NCI-H1436 treated with DMSO at 0.1 percent for 48 hours (cell line): ENCODE measurements at places on chromosomes 12 and 14.

DNA sequence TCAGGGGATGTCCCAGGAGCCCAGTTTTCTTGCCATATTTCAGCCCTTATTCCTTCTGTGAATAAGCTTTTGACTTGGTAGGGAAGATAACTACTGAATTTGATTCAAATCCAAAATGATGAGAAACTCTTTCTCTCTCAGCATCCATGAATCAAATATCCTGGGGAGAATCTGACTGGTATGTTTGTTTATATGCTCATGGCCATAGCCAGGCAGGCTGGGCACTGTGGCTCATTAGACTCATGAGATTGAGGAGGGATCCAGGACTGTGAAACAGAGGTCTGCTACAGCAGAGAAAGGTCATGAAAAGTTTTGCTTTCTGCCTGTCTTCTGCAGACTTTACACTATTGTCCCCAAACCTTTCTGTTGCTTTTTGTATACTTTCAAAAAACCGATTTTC lies 346.4 kb upstream of the ATP2B1 start:
- no peak for DNase-seq

DNA sequence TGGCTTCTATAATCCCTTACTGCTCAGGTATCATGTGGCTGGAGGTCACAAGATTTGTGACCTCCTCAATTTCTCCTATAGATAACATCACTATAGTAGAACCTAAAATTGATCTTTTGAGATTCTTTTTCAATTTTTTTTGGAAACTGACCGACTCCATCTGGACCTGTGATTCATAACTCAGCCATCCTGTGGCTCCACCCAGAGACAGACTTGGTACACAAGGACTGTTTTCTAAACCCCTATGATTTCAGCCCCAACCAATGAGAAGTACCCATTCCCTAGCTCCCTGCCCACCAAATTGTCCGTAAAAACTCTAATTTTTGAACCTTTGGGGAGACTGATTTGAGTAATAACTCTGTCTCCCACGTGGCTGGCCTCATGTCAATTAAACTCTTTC lies 148.9 kb downstream of the SYT10 start:
- DNase-seq = no peak

- no peak for DNase-seq
Observed at GRCh38 chr12:88035907-88036289, 6.7 kb upstream of the C12orf50 start.

GRCh38 chr12:11661491-11662089 lies 12.1 kb downstream of the ETV6 start:
- DNase-seq = no peak

- peak; percentile 40 for DNase-seq
Observed at GRCh38 chr12:54379398-54380201, 4.9 kb downstream of the ZNF385A start.

DNA sequence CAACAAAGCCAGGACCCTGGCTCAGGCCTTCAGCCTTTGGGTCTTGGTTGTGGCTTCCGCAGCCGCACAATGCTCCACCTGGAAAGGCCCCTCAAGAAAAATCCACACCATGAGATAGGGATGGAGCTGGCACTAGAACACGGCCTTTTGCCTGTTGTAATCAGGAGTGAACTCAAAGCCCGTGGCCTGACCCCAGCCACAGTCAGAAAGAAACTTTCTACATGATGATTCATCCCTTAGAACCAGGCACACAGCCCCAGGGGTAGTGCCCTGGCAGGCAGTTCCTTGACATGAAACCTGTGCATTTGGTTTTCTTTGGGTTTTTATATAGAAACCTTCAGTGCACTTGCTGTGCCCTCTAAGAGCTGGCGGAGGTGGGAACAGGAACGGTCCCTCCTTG lies 5.1 kb downstream of the CLMN start:
- no peak for DNase-seq

- peak; percentile 88 for DNase-seq
Observed at GRCh38 chr14:68979021-68979721, at the start of gene ACTN1. Gene ACTN1 (minus strand): TSS chr14:68979302. CDS start chr14:68979056, 246 bp downstream.

DNA sequence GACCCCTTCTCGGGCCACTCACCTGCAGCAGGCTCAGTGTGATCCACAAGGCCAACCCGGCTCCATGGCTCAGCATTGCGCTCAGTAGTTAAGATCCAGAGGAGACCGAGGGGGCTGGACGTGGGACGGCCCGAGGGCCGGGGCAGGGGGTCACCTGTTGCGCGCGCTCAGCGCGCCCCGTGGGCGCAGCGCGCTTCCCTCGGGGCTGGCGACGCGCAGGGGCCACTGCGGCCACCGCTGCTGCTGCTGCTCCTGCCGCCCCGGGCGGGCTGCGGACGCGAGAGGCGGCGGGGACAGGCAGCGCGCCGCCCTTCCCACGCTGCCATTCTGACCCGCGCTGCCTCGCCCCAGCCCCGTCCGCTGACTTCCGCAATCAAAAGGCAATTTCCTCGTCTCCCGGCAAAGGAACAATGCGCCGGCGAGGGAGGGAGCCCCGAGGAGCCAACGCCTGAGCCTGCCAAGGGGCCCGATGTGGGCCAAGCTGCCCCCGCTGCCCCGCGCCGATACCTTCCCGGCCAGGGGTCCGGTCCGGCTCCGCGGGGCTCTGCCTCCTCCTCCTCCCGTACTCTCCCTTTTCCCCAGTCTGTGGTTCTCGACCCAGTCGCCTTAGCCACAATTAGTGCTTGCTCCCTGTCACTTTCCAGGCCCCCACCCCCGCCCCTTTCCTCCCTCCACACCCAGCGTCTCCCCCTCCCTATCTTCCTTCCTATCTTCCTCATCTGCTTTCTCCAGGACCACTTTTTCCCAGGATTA lies 27.3 kb downstream of the PTPRB start:
- no peak for DNase-seq

- no peak for DNase-seq
Observed at GRCh38 chr12:81953541-81953940, 194.4 kb upstream of the PPFIA2 start.

- DNase-seq = no peak
Observed at GRCh38 chr14:104499784-104500760, 79.5 kb upstream of the C14orf180 start.

DNA sequence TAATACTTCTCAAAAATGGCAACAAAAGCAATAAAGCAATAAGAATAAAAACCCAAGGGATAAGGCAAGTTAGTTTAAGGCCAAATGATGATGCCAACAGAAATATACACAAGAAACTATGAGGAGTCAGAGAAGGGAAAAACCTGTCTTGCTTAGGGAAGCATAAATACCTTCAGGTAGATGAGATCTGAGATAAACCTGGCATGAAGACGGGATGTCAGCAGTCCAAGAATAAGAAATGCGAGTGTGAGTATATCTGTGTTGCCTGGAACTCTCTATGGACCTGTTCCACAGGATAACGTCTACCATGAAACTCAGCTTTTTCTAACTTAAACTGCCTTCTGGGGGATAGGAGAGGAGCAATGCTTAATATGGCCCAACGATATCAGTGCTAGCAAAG lies 30.6 kb downstream of the KCNH5 start:
- no peak for DNase-seq
